ENCODE measurements at places on chromosomes 1 and 21. TPM values are rescaled to one million over a fixed set of nuclear protein-coding genes. Genes with fewer than 3 reads are reported as not detected.

Gene ACTL8
- total RNA-seq: not detected

Gene ELAPOR1
- 111 TPM for total RNA-seq

DNA sequence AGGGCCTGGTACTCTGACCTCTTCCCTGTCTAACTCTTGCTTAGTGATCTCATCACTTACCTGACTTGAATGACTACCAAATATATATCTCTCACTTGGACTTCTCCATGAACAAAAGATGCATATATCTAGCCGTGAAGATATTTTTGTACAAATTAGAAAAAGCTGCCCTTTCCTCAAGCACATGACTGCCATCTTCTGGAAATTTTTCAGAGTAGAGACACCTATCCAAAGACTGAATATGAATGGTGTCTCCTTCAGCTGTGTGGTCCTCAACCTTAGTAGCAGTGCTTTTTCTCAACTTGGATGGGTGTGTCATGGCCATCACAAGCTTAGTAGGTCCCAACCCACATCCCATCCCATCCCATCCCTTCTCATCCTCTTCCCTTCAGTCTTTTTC is 142.3 kb downstream of the DNM3 start:
- no peak for DNase-seq
- H3K27me3 ChIP-seq: no peaks in the 10 kb centered on the region
- no peaks in the 10 kb centered on the region for H3K36me3 ChIP-seq
- H3K4me3 ChIP-seq: no peak overlapping the region
- H3K27ac ChIP-seq: no peak overlapping the region
- H3K4me1 ChIP-seq: no peaks in the 10 kb centered on the region

DNA sequence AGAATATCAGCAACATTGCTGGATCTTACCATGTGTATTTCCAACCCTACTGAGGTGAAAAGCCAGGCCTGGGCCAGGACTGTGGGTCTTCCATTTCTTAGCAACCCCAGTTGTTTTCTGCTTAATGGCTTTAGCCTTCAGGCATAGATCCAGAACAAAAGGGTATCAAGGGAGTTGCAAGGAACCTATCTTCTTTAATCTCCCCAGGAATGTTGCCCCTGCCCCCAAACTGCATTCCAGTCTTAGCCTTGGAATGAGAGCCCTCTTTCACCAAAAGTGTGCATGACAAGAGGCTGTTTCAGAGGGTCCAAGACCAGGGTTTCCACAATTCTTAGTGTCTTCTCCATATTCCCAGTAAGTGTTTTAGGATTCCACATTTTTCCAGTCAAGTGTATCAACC is 87.9 kb upstream of the SOX13 start:
- H3K36me3 ChIP-seq: no peaks in the 10 kb centered on the region
- no peak for DNase-seq
- no peaks in the 10 kb centered on the region for H3K4me1 ChIP-seq

GRCh38 chr1:224589006-224589405 is 27.1 kb upstream of the CNIH3 start:
- no peak overlapping the region for H3K27ac ChIP-seq
- no peaks in the 10 kb centered on the region for H3K27me3 ChIP-seq
- H3K4me3 ChIP-seq: no peak overlapping the region

GRCh38 chr1:206142770-206143169 is 25.6 kb upstream of the AVPR1B start:
- no peaks in the 10 kb centered on the region for H3K27me3 ChIP-seq
- H3K36me3 ChIP-seq: no peaks in the 10 kb centered on the region
- no peak overlapping the region for H3K27ac ChIP-seq
- H3K4me1 ChIP-seq: no peaks in the 10 kb centered on the region

GRCh38 chr21:27134516-27134915 is 167.6 kb upstream of the ADAMTS5 start:
- peak; percentile 30 for DNase-seq
- no peak overlapping the region for H3K27ac ChIP-seq
- H3K36me3 ChIP-seq: no peaks in the 10 kb centered on the region
- no peak overlapping the region for H3K4me3 ChIP-seq

- H3K27ac ChIP-seq: no peak overlapping the region
- no peak for DNase-seq
- no peak overlapping the region for H3K4me3 ChIP-seq
- H3K27me3 ChIP-seq: no peaks in the 10 kb centered on the region
- peaks cover 11% of the 10 kb centered on the region for H3K4me1 ChIP-seq
Observed at GRCh38 chr1:162065016-162065415, 4.5 kb upstream of the NOS1AP start.

DNA sequence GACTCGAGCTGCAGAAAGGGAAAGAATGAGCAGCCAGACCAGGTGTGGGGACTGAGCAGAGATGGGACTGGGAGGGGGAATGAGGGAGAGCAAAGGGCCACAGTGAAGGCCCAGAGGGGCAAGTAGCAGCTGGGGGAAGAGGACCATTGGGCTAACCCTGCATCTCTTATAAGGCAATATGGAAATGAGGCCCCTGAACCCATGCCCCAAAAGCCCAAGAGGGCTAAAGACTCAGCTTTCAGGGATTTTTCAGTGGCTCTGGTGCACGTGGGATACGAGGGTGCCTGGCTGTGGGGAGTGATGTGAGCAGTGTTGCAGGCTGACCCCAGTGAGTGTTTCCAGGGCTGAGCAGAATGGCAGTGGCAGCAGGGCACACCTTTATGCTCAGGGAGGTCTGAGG is 496 bp upstream of the TNNI1 start:
- H3K27me3 ChIP-seq: peaks cover 5% of the 10 kb centered on the region
- H3K27ac ChIP-seq: no peak overlapping the region
- no peaks in the 10 kb centered on the region for H3K4me1 ChIP-seq
- H3K4me3 ChIP-seq: no peak overlapping the region

DNA sequence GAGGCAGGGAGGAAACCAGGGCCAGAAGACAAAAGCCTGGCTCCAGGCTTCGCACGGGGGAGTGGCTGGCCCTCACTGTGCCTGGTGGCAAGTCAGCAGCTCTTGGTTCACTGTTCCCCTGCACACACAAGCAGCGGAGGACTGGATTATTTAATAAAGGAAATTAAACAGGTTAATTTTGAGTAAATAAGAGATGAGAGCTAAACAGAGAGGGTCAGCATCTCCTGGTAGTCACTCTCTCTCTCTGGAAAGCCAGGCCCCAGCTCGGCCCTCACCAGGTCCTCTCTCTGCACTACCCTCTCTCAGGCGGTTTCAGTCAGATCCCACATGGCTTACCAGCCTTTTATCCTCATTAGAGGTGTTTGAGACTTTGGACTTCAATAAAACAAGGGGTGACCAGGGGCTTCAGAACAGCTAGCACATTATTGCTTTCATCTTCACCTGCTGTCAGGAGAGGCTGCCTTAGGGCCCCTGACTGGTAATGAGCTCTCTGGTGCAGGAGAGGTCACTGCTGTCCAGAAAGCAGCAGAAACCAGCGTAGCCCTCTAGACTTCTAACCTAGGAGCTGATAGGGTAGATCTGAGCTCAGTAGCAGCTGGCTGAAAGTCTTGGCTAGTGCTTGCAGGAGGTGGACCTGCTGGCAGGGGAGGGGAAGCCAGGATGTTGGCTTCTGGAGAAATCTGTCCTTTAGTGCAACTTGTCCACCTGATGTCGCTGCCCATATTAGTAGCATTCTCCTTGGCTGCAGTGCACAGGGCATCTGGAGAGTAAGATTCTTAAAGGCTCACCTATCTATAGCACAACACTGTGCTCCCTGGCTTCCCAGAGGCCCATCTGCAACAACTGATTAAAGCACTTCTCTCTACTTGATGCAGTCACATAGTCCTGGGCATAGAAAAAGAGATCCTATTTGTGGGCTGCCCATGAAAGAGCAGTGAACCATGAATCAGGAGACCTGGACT is 45.9 kb downstream of the SYT6 start:
- DNase-seq: no peak
- H3K27me3 ChIP-seq: no peaks in the 10 kb centered on the region
- H3K27ac ChIP-seq: no peak overlapping the region
- H3K4me3 ChIP-seq: no peak overlapping the region

GRCh38 chr1:197392541-197392940 is 124.5 kb downstream of the CRB1 start:
- H3K27ac ChIP-seq: no peak overlapping the region
- H3K36me3 ChIP-seq: no peaks in the 10 kb centered on the region
- no peak for DNase-seq
- no peaks in the 10 kb centered on the region for H3K27me3 ChIP-seq
- H3K4me1 ChIP-seq: no peaks in the 10 kb centered on the region

Gene RUNX1
- total RNA-seq: 32.9 TPM

DNA sequence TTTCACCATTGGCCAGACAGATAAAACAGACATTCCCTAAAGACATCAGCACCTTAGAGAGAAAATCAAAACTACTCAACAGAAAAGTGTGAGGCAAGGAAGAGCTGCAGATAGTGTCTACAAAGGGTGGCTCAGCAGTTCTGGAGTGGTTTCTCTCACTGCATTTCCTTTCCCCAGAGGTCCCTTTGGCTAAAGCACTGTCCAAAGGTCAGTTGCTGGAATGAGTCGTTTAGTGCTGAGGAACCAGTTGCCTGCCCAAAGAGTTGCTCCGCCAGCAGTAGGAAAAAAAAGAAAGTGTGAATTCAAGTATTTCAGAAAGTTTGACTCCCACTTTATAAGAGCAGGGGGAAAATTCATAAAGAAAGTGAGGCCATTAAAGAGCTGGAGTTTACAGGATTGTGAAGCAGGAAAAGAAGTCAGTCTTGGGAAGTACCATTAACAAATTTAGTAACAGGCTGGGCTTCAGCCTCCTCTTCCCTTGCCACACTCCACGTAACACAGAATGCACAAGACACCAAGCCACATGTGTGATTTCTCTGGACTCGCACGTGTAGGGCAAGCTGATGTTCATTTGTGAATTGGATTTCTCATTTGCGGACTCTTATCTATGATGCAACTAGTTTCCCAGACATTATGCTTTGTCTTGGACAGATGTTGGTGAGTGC is 122.2 kb downstream of the RUNX1 start:
- H3K27ac ChIP-seq: no peak overlapping the region
- DNase-seq: peak; percentile 80
- H3K4me3 ChIP-seq: no peak overlapping the region

GRCh38 chr1:44786138-44786840 is 1.7 kb downstream of the BEST4 start:
- no peaks in the 10 kb centered on the region for H3K27me3 ChIP-seq
- H3K4me1 ChIP-seq: peaks cover 33% of the 10 kb centered on the region
- H3K4me3 ChIP-seq: peak overlapping the region; percentile 49
- peak; percentile 77 for DNase-seq
- H3K36me3 ChIP-seq: no peaks in the 10 kb centered on the region

DNA sequence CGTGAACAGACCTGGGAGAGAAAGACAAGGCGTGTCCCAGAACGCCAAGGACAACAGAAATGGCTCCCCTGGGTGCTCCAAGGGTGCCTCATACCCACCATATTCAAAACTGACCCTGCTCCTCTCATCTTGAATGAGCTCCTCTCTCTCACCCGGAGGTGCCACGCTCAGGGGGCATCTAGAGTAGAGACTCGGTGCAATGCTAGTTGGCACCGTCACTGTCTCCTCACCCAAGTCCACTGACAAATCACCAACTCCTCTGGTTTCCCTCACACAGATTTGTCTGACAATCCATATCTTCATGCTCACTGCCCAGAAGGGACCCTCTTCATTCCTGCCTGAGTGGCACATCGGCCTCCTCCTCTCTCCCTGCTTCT is 5.0 kb downstream of the TMEM125 start:
- peaks cover 35% of the 10 kb centered on the region for H3K4me1 ChIP-seq
- peak overlapping the region; percentile 54 for H3K27ac ChIP-seq
- DNase-seq: no peak
- peaks cover 10% of the 10 kb centered on the region for H3K27me3 ChIP-seq

GRCh38 chr1:203327684-203328457 is 22.6 kb downstream of the BTG2 start:
- H3K36me3 ChIP-seq: no peaks in the 10 kb centered on the region
- DNase-seq: peak; percentile 88
- peaks cover 56% of the 10 kb centered on the region for H3K4me1 ChIP-seq
- H3K27me3 ChIP-seq: no peaks in the 10 kb centered on the region
- peak overlapping the region; percentile 46 for H3K4me3 ChIP-seq
- peak overlapping the region; percentile 97 for H3K27ac ChIP-seq

Gene VSIG8
- not detected for total RNA-seq

DNA sequence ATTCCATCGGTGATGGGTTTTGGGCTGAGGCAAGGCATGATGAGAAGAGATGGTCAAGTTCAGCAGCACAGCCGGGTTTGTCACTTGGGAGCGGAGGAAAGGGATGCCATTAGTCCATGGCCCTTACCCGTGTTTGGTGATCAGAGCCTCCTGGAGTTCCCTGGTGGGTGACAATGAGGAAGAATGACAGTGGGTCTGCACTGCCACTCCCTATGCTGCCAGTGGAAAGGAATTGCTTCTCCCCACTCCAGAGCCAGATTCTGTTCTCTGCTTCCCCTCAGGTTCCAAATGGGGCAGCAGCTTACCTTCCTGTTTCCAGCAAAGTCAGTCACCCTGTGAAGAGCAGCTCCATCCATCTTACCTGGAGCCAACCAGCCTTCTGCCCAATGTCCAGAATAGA is 393.1 kb downstream of the PTPRU start:
- no peak overlapping the region for H3K27ac ChIP-seq
- H3K4me3 ChIP-seq: no peak overlapping the region
- H3K27me3 ChIP-seq: no peaks in the 10 kb centered on the region
- H3K36me3 ChIP-seq: no peaks in the 10 kb centered on the region
- H3K4me1 ChIP-seq: no peaks in the 10 kb centered on the region

GRCh38 chr1:212987702-212988322 is 27.9 kb downstream of the ANGEL2 start:
- H3K27ac ChIP-seq: no peak overlapping the region
- no peak for DNase-seq
- no peak overlapping the region for H3K4me3 ChIP-seq
- H3K4me1 ChIP-seq: no peaks in the 10 kb centered on the region

GRCh38 chr1:53317646-53318539 is 10.0 kb downstream of the LRP8 start:
- no peak overlapping the region for H3K4me3 ChIP-seq
- no peak for DNase-seq

Gene KRTAP19-6
- not detected for total RNA-seq

GRCh38 chr1:45304311-45305081 is 22.2 kb upstream of the HPDL start:
- peak overlapping the region; percentile 66 for H3K4me3 ChIP-seq
- H3K4me1 ChIP-seq: peaks cover 17% of the 10 kb centered on the region
- H3K27me3 ChIP-seq: no peaks in the 10 kb centered on the region
- H3K36me3 ChIP-seq: no peaks in the 10 kb centered on the region

Gene CFHR5
- not detected for total RNA-seq

DNA sequence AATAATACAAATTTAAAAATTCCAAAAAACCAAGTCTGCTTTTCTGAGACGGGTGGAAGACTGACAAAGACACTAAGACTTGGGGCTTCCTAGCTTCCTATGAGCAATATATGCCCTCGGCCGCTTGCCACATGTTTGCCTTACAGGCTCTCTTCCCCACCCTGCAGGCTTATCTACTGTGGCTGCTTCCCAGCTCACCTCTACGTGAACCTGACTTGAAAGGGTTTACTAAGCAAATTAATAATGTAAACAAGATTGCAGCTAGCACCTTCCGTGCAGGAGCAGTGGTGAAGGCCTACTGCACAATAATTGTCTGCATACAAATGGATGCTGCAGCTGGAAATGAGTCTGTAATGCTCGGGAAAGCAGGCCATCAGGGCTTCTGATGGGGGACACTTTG is 152.9 kb upstream of the DAB1 start:
- no peaks in the 10 kb centered on the region for H3K36me3 ChIP-seq
- DNase-seq: peak; percentile 88
- H3K4me3 ChIP-seq: no peak overlapping the region
- peaks cover 25% of the 10 kb centered on the region for H3K4me1 ChIP-seq
- no peaks in the 10 kb centered on the region for H3K27me3 ChIP-seq

Data from stomach (tissue), 19 donors.